A549 treated with CORT108297 at 1 μM for 4 hours (cell line): ENCODE measurements at places on chromosomes 3 and 15. TPM values are rescaled to one million over a fixed set of nuclear protein-coding genes. Genes with fewer than 3 reads are reported as not detected.

The SLC7A14 gene
- not detected in 5 replicates for total RNA-seq

The CCR1 gene
- not detected in 5 replicates for total RNA-seq

The NR2E3 gene
- 0.12 to 0.39 TPM (median 0.21 TPM) in 5 replicates for total RNA-seq

The GOLGA8J gene
- total RNA-seq, result 0.06 to 0.07 TPM (median 0.06 TPM) in 3 of 5 replicates, not detected in the others

The CLDN18 gene
- total RNA-seq, result not detected in 5 replicates

The MEX3B gene
- total RNA-seq, result 4.3 to 6.5 TPM (median 5.2 TPM) in 5 replicates

The DGKG gene
- total RNA-seq, result 7.7 to 12.5 TPM (median 8.6 TPM) in 5 replicates

The TUSC7 gene
- not detected in 5 replicates for total RNA-seq

The XPC gene
- total RNA-seq, result 27.1 to 35.0 TPM (median 31.8 TPM) in 5 replicates

The RTP1 gene
- not detected in 5 replicates for total RNA-seq

The SCG5 gene
- 2.1 to 2.8 TPM (median 2.2 TPM) in 5 replicates for total RNA-seq

The DNAJC13 gene
- total RNA-seq, result 10.2 to 14.3 TPM (median 13.2 TPM) in 5 replicates

The TMC3 gene
- total RNA-seq, result not detected in 5 replicates

The FAM3D gene
- not detected in 5 replicates for total RNA-seq

The CYB561D2 gene
- total RNA-seq, result 14.7 to 22.9 TPM (median 22.3 TPM) in 5 replicates
